Aortic smooth muscle cell (primary cell): ENCODE measurements at places on chromosomes 6 and 20. TPM values are rescaled to one million over a fixed set of nuclear protein-coding genes. Genes with fewer than 3 reads are reported as not detected.

The EBF4 gene
- 0.13 and 0.25 TPM in 2 replicates for total RNA-seq

The STXBP5 gene
- total RNA-seq: 32.0 and 47.6 TPM in 2 replicates

The EDN1 gene
- 5.2 and 28.5 TPM in 2 replicates for total RNA-seq

The TSPO2 gene
- not detected in 2 replicates for total RNA-seq

The PRSS35 gene
- 1.6 and 8.7 TPM in 2 replicates for total RNA-seq

The TCP11 gene
- total RNA-seq: 0.13 and 0.25 TPM in 2 replicates

The DSP gene
- 0.25 and 0.53 TPM in 2 replicates for total RNA-seq

The NDUFAF4 gene
- 8.0 and 8.3 TPM in 2 replicates for total RNA-seq
